ENCODE measurements at places on chromosomes 1 and 21.

DNA sequence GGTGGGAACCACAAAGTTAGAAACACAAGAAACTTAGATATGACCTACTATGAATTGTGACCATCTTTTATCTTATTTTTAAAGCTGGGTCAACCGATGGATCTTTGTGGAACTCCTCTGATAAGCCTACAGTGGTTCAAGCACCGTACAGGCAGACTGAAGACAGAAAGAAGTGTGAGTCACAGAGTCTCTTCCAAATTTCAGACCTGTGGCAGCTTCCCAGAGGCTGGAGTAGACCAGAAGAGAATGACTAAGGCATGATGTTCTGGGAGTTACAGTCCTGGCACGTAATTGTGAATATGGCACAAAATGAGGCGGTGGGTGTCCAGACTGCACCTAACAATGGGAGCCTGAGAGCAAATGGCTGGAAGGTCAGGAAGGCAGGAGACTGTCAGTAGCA lies 70.0 kb downstream of the LMO4 start:
- no peak for DNase-seq

DNA sequence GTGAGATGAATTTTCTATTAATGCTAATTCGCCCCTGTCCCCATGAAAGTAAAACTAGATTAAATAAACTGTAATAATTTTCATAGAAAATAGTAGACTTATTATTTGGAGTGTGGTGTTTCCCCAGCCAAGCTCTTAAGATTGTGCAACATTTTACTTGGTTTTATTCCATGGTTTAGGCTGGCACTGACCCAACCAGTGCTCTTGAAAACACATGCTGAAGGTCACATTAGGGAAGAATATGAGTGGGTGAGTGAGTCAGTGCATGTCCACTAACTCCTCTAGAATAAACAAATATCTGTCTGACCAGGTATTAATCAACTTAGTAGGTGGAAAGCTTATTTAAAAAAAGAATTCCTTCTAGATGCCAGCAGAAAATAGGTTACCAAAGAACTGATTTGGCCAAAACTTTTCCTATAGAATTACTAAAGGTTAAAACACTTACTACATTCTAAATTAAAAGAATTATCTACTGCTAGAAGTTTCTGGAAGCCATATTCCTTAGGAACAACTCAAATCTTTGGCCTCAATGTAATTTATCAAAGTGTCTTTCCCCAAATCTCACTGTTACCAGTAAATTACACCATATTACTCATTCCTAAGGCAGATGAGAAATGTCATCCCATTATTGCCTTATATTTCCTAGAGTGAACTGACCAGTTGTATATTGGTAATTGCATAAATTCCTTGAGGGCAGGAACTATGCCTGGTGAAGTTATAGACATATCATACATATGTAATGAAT lies 89.7 kb upstream of the RGS1 start:
- no peak for DNase-seq

- no peak for DNase-seq
Observed at GRCh38 chr1:109621379-109622136, 1.9 kb downstream of the AMPD2 start.

- no peak for DNase-seq
Observed at GRCh38 chr1:155983191-155984024, 5.1 kb upstream of the ARHGEF2 start.

DNA sequence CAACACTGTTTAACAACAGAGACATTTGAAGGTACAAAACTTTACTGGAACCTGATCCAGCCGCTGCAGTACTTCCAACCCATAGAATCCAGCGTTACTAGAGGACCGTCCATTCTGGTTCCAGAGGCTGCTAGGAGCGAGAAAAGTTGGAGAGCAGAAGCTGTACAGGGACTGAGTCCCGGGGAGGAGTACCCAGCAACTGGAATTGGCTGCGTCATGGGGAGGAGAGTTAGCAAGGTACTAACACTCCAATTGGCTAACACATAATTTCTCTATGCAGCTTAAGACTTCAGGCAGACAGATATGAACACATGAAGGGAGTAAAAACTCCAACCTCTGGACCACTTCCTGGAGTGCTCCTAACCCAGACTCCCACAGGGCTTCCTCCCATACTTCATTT lies 2.1 kb upstream of the QSOX1 start:
- no peak for DNase-seq

- DNase-seq: no peak
Observed at GRCh38 chr1:115412286-115412685, 74.2 kb upstream of the NGF start.

GRCh38 chr1:39266269-39266668 lies 61.8 kb downstream of the MACF1 start:
- DNase-seq: no peak

GRCh38 chr1:115113766-115114165 lies 24.5 kb upstream of the TSPAN2 start:
- no peak for DNase-seq

- no peak for DNase-seq
Observed at GRCh38 chr1:159205225-159205624, 550 bp downstream of the ACKR1 start.

- DNase-seq: no peak
Observed at GRCh38 chr1:81340239-81340638, 460.5 kb upstream of the ADGRL2 start.

GRCh38 chr1:44296086-44296485 lies 59.0 kb downstream of the ERI3 start:
- no peak for DNase-seq

- DNase-seq: no peak
Observed at GRCh38 chr1:153246018-153246417, 13.5 kb upstream of the LORICRIN start.

- DNase-seq: no peak
Observed at GRCh38 chr1:69499203-69499803, 68.4 kb upstream of the LRRC7 start.

- DNase-seq: no peak
Observed at GRCh38 chr1:166868639-166869038, 7.4 kb downstream of the TADA1 start.

DNA sequence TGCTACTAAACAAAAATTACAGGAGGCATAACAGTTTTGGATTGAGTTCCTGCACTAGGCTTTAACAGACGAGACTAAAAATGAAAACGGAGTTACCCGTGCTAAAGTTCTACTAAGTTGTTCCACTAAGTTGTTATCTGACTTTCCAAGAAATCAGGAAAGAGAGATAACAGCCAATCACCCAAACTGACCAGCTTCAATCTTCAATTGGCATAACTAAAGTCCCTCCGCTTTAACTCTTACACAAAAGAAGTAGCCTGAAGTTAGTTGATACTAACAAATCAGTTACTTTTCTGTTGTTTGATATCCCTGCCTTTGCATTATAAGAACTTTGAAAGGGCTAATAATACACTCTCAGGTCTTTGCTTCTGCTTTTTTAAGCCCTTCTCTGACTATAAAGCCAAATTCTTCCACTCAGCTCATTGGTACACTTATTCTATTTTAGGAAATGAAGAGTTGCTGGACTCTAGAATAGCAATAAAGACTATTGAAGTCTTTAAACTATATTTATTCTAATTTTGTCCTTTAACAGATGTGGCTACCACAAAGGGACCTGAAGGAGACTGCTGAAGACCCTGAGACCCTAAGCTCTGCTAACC lies 61.3 kb downstream of the TESK2 start:
- no peak for DNase-seq

GRCh38 chr1:191662746-191663145 lies 495.5 kb upstream of the RGS18 start:
- DNase-seq: no peak

- DNase-seq: no peak
Observed at GRCh38 chr1:172997941-172998361, 52.8 kb downstream of the TNFSF18 start.

DNA sequence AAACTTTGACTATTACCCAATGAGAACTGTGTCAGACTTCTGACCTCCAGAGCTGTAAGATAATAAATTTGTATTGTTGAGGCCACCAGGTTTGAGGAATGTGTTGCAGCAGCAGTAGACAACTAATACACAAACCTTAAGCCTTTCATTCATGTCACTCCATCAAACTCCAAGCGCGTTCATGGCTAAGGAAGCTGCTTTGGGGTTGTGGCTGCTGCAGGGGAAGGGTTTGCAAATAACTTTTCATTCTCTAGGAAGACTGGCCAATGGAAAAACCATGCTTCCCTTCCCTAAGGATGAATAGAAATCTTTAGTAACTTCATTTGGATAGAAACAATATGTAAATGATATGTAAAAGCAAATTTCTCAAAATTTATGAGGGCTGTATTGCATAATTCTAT lies 170.4 kb downstream of the RHOU start:
- no peak for DNase-seq

GRCh38 chr1:58670181-58670580 lies 29.7 kb downstream of the MYSM1 start:
- no peak for DNase-seq

- no peak for DNase-seq
Observed at GRCh38 chr1:221912230-221912629, 170.3 kb upstream of the DUSP10 start.

GRCh38 chr1:178692564-178693327 lies 32.3 kb upstream of the RALGPS2 start:
- DNase-seq: no peak

DNA sequence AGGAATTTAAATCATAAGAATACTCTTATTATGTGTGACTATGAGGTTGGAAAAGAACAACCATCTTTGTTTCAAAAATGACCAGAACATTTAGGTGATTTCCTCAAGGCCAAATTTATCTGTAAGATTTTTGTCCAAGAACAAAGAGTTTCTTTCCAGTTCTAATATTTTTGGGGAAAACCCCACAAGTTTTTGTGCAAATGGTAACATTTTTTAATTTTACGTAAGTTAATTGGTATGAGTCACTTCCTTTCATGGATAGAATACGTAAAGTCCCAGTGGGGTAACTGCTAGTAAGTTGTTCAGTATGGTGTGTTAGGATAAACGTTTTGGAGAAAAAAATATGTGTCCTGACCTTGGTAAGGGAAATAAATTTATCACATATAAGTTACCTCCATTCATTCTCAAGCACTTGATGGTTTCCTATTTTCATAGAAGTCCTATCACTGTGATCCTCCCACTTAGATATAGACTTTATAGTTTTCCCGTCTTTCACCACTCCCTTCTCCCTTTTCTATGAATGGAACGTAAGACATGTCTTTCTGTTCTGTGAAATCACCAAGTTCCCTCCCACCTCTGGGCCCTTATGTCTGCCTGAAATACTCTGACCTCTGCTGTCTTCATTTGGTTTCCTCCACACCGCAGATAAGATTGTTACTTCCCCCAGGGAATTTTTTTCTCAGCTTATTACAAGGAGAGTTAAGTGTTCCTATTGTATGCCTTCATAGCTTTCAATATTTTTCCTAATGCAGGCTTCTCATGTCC lies 34.9 kb upstream of the TSNAX start:
- no peak for DNase-seq

DNA sequence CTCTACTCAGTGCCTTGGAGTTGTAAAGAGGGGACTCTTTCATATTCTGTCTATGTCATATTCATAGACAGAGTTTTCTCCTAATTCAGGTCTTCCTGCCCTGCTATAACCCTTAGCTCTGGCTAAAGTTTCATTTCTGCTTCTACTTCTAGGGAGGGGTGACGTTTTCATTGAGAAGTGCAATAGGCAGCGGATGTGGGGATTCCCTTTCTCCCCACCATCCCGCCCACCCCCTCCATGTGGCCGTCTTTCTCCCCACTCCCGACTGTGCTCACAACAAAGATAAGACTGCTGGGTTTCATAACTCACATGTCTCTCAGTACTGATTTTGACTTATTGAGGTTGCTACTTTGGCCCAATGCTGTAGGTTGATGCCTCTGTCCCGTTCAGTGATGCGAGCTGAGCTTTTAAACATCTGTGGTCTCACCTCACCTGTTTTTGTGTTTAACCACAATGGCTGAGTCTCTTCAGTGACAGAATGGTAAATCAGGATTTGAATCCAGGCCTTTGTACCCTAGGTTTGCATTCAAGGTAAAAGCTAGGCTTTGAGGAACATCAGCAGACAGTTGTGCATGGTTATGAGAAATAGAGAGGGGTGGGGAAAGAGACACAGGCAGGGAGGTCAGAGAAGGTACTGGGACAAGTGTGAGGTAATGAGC lies 7.8 kb upstream of the KIF14 start:
- DNase-seq: no peak
